Right renal pelvis (tissue), 4 donors: ENCODE measurements at places on chromosomes 3 and 15. TPM values are rescaled to one million over a fixed set of nuclear protein-coding genes. Genes with fewer than 3 reads are reported as not detected.

ARPIN gene
- polyA plus RNA-seq = 25.5 TPM

DLL4 gene
- polyA plus RNA-seq = 6.9 TPM

PLCD1 gene
- polyA plus RNA-seq = 22.7 TPM

TRAIP gene
- 10.0 TPM for polyA plus RNA-seq

ADGRG7 gene
- polyA plus RNA-seq = not detected

GRCh38 chr3:156291272-156292123 is 171.1 kb downstream of the KCNAB1 start:
- DNase-seq = no peak

- DNase-seq = no peak
Observed at GRCh38 chr3:87181551-87181950, 45.6 kb upstream of the CHMP2B start.

- no peak for DNase-seq
Observed at GRCh38 chr3:71584394-71585011, 975 bp upstream of the FOXP1 start.
